Activated naive CD8-positive, alpha-beta T cell treated with anti-CD3 and anti-CD28 coated beads for 36 hours (primary cell): ENCODE measurements at places on chromosomes 3 and 15.

DNA sequence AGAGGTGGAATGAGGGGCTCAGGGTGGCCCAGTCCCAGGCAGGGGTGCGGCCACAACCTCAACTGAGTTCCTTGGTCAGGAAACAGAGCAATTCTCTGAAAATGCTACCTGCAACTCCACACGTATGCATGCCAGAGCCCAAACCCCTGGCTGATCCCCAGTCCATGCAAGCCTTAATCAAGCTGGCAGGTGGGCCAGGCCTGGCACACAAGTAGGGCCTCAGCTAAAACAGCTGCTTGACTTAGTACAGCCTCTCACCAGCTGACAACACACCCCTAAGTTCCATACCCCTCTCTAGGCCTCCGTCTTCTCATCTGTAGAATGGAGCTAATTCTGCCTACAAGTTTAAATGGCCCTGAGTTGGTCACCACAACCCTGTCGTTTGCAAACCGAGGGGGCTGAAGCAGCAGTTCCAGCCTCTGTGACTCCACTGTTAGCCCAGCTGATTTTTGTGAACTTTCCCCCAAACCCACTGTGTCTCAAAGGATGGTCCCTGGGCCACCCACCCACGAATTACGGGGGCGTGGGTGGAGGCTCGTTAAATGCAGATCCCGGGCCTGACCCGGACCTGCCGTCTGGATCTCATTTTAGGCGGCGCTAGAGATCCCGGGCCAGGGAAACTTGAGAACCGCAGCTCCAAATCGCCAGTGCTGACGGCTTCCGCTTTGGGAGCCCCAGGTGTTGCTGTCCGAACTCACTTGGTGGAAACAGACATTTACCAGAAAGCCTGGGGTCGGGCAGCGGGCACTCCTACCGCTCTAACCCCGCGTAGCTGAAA, 927 bp downstream of the CHDH start:
- DNase-seq, result no peak

GRCh38 chr3:186138272-186138981, 29.5 kb upstream of the ETV5 start:
- DNase-seq, result no peak

DNA sequence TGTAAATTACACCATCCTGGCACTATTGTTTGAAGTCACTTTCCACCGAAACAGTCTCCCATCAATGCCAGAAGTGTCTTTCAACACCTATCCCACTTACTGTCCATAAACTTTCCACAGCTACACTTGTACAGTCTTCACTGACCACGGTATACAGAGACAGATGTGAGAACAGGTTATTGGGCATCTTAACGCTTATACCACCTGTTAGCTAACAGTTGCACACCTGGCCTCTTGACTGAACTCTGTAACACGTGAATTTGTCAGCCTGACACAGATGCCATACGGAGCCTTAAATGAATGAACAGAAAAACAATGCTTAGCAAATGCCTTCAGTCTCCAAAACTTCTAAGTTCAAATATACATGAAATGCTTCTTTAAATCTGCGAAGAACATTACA, 440.5 kb downstream of the SHQ1 start:
- no peak for DNase-seq

GRCh38 chr3:160400030-160400701, 716 bp downstream of the SMC4 start:
- peak; percentile 47 for DNase-seq

GRCh38 chr3:30596152-30596551, 10.2 kb upstream of the TGFBR2 start:
- DNase-seq, result no peak

DNA sequence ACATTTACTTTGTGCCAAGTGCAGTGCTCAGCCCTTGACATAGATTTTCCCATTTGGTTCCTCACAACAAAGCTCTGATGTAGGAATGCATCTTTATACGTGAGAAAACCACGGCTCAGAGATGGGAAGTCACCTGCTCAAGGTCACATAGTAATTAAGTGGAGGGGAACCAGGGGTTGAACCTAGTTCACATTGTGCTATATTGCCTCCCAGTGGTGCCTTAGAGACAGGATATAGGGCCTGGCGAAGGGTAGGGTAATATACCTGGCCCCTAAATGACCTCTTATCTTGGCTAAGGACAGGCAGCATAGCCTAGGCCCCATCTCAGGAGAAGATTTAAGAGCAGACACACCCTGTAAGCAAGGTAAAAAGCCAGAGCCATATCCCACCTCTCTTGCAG, 71.5 kb downstream of the FOXP1 start:
- DNase-seq, result no peak

GRCh38 chr15:76678766-76679165, 226.4 kb downstream of the SCAPER start:
- DNase-seq, result no peak

GRCh38 chr3:46890132-46890531, 12.6 kb downstream of the PTH1R start:
- no peak for DNase-seq

DNA sequence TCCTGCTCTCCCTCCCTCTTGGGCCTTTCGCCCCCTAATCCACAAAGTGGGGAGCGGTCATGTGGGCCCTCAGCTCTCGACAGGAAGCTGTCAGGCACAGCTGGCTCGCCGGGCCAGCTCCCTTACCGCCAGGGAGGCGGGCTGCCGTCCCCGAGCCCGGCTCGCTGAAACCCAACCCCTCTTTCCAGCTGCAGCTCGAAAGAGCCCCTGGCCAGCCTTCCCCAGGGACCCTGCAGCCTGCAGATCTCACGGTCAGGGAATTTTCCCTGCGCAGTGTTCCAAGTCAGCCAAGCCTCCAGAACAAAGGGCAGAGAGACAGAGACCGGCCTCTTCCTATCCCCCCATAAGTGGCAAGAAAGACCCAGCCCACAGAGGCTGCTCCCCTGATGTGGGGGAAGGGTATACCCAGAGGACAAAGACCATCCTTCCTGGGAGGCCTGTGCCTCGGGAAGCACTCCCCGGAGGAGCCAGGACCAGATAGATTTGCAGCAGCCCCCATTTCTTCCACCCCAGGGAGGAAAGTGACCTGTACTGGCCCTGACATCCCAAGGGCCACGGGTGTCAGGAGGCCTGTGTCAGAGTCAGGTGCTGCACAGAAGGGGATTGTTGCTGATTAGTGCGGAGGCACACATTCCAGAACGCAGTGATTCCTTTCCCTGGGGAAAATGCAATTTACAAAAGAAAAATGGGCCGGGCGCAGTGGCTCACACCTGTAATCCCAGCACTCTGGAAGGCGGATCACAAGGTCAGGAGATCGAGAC, 32.6 kb downstream of the MAGEF1 start:
- no peak for DNase-seq

- no peak for DNase-seq
Measured at GRCh38 chr3:16606398-16606797, 1.2 kb upstream of the DAZL start.

GRCh38 chr3:85691196-85691595, 732.4 kb downstream of the CADM2 start:
- no peak for DNase-seq

DNA sequence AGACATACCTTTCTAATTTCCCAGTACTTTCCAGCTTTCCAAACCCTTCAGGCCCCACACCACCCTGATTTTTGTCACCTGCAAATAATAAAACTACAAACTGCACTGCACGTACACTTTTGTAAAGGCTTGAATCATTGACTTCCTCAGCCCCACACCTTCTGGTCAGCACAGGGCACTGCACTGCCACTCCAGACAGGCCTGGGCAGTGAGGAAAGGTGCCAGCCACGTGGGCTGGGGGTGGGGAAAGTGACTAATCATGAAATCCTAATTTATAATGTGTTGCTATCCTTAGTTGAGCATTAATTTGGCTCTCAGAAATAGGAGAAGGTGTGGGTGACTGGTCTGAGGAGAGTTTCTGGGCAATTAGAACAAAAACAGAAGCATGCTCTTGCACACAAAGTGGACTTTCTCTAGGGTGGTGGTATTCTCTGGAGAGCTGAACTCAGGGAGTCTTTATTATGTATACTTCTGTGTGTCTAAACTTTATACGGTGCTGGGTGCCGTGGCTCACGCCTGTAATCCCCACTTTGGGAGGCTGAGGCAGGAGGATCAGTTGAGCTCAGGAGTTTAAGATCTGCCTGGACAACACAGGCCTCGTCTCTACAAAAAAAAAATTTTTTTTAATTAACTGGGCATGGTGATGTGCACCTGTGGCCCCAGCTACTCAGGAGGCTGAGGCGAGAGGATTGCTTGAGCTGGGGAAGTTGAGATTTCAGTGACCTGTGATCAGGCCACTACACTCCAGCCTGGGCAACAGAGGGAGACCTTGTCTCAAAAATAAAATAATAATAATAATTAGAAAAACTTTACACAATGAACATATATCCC, 58.2 kb upstream of the FLNB start:
- DNase-seq, result no peak

GRCh38 chr3:194401346-194401745, 2.3 kb upstream of the GP5 start:
- no peak for DNase-seq

DNA sequence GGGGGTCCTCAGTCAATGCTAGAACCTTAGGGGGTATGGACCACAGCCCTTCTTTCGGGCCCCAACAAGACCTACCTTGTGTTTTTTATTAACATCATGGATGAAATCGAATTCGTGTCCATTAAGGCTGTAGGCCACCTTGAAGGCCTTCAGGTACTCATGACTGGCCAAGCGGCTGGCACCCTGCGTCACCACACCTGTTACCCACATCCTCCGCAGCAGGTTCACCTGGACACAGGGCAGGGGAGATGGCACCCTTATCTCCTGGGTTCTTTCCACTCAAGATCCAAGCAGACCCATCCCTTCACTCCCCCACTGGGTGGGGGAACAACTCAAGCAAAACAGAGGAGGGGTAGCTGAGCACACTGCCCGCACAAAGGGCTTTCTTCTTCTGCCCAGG, 6.6 kb downstream of the MFGE8 start:
- DNase-seq, result no peak

DNA sequence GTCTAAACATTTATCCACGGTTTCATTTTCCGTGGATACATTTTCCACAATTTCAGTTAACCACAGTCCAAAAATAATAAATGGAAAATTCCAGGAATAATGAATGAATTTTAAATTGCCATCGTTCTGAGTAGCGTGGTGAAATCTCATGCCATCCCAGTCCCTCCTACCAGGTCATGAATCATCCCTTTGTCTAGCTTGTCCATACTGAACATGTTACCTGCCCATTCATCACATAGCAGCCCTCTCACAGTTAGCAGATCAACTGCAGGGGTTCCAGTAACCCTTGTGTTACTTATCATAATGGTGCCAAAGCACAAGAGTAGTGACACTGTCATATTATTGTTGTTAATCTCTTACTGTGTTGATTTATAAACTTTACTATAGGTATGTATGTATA, 124.5 kb downstream of the GSK3B start:
- DNase-seq, result no peak

GRCh38 chr15:93826293-93826692, 405.1 kb upstream of the MCTP2 start:
- DNase-seq, result no peak

DNA sequence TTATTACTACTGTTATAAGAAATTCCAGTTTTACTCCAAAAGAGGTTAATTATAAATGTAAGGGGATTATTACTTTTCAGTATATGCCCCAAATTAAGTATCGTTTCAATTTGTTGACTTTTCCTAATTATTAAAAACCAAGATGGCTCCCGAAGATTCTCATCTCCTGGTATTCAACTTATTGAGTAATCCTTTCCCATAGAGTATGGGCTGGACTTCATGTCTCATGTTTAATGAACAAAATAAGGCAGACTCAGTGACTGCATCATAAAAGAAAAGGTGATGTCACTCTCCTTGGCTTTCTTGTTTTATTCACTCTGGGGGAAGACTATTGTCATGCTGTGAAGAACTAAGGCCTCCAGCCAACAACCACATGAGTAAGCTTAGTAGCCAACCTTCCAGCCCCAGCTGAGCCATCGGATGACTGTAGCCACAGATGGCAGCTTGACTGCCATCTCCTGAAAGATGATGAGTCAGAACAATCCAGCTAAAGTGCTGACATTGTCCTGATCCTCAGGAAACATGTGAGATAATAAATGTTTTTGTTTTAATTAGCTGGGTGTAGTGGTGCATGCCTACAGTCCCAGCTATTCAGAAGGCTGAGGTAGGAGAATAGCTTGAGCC, 17.3 kb downstream of the IGF2BP2 start:
- DNase-seq, result no peak

DNA sequence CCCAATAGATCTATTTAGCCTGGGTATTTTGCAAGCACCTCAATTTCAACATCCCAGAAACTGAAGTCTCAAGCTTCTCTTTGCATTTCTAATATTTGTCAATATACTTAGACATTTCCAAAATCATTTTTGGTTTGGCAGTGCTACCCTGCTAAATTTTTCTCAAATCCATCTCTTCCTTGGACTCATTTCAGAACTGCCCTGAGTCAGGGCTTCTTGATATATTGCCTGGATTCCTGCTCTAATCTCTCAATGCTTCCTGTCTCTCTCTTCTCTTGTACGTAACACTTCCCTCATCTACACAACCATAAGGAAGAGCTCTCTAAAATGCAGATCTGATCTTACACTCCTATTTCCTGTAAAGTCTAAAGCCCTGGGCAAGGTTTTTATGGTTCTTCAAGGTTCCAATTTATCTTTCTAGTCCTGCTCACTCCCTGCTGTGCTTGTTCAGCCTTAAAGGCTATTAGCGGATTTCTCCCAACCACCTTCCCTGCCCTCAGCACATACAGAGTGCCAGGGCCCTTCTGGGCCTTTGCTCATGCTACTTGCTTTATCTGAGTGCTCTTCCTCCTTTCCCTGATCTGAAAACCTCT, 53.0 kb upstream of the MME start:
- DNase-seq, result no peak

GRCh38 chr3:177431525-177432176, 234.4 kb upstream of the TBL1XR1 start:
- no peak for DNase-seq

DNA sequence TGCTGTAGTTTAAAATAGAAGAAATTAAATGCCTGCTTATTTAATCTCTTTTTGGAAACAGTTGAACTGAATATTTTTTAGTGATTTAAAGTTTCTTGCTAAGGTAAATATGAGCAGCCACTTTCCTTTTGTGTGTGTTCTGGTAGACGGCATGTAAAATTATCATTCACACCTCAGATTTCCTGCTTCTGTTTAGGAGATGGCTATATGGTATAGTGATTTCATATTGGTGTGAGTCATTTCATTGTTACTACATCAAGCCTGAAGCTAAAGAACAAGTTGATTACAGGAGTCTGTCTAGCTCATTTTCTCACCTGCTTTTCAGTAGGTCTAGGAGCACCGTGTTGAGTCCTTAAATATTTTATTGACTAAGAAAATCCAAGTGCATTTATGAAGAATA, 2.2 kb downstream of the LRCH3 start:
- no peak for DNase-seq

- DNase-seq, result no peak
Measured at GRCh38 chr3:23304424-23304823, 101.3 kb downstream of the UBE2E2 start.

DNA sequence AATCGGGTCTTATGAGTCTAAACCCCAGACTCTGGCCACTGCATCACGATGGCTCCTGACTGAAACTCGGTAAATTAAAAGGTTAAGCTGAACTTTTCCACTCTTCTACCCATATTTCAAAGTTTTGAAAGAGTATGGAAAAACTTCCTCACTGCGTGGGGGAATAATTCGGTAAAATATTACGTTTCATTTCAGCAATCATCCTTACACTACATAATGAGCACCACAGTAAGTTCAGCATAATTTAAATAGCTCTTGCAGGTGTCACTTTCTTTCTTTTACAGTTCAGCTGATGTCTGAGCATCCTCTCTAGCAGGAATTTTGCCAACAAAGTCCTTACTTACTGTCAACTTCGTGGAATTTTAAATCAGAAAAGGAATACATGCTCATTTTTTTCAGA, 17.5 kb downstream of the SRGAP3 start:
- no peak for DNase-seq
